ENCODE measurements at places on chromosomes 5 and 9. TPM values are rescaled to one million over a fixed set of nuclear protein-coding genes. Genes with fewer than 3 reads are reported as not detected.
A peak's percentile ranks its signal among the peaks of the same experiment; 100 is the strongest.

DNA sequence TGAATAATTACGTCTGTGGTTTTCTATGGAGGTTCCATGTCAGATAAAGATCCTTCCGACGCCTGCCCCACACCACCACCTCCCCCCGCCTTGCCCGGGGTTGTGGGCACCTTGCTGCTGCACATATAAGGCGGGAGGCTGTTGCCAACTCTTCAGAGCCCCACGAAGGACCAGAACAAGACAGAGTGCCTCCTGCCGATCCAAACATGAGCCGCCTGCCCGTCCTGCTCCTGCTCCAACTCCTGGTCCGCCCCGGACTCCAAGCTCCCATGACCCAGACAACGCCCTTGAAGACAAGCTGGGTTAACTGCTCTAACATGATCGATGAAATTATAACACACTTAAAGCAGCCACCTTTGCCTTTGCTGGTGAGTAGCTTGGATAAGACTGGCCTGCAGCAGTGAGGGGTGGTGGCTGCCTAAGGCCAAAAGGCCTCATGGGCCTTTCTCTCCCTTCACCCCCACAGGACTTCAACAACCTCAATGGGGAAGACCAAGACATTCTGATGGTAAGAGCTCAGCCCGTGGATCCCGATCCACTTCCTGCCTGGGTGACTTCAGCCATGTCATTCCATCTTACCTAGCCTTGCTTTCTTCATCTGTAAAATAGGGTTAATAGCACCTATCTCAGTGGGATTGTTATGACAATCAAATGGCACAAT lies at the start of gene IL3:
Gene IL3, plus strand, starts transcription at position 155 of the 661 bp plus-strand sequence. Its CDS starts 52 bp downstream, at position 207.
- H3K4me1 ChIP-seq: no peaks in the 10 kb centered on the region
- H3K4me3 ChIP-seq: no peak within 1 kb of the TSS
- peak; percentile 34 for DNase-seq
- H3K27me3 ChIP-seq: no peaks in the 10 kb centered on the region
- H3K36me3 ChIP-seq: no peaks in the 10 kb centered on the region
- no peak within 1 kb of the TSS for H3K27ac ChIP-seq

DNA sequence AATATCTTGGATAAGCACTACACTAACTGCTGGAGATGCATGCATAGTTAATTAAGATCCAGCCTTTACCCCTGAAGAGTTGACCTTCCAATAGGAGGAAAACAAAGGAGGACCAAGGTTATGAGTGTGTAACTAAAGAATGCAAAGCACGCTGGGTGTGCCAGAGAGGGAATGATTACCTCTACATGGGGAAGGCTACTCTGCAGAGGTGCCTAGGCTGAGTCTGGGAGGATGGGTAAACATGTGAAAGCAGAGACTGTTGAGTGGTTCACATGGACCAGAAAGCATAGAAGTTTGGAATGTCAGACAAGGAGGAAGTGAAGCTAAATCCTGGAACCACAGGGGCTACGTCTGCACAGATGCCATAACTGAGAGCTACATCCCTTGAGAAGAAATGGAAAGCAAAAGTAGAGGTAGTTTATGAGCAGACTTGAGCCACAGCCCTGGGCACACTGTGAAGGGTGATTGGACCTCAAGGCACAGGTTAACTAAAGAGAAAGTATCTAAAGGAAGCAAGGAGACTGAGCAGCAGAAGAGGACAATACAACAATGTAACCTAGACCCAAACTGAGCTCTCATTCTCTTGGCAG lies 176.2 kb downstream of the DENND1A start:
- H3K4me1 ChIP-seq: peaks cover 2% of the 10 kb centered on the region
- DNase-seq: no peak
- H3K27me3 ChIP-seq: no peaks in the 10 kb centered on the region
- H3K36me3 ChIP-seq: no peaks in the 10 kb centered on the region

DNA sequence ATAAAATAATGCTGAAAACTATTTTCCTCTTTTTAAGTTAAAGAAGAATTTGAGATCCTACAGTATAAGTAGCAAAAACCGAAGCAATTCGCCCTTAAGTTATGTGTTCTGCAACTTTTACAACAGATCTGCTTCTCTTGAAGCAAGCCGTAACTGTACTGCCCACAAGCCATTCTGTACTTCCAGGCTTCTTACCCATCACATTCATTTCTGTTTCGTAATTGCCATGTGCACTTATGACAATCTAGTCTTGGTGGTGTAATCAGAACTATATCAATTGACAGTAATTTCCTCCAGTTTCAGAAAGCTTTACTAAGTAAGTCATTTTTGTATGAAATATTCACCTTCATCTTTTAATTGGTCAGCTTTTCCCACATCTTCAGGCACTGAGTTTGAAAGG lies 13.8 kb downstream of the SGTB start:
- no peaks in the 10 kb centered on the region for H3K27me3 ChIP-seq
- H3K27ac ChIP-seq: no peak overlapping the region
- H3K36me3 ChIP-seq: no peaks in the 10 kb centered on the region
- H3K4me3 ChIP-seq: no peak overlapping the region
- no peak for DNase-seq

DNA sequence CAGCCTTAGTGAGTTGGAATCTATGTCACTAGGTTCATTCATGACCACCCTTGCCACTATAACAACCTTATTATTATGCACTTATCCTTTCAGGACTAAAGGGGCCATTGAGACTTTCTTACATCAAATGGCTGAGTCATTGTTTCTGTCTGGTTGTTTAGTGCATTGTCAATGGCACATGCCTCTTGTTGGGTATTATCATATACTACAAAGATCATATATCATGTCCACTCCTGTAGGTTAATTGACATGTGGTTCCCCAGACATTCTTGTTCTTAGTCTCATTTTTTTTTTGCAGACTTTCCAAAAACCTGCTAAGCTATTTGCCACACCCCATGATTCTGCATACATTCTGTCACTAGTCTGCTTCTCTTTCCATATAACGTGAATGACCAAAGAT lies 66.7 kb upstream of the PRDM9 start:
- no peak overlapping the region for H3K4me3 ChIP-seq

DNA sequence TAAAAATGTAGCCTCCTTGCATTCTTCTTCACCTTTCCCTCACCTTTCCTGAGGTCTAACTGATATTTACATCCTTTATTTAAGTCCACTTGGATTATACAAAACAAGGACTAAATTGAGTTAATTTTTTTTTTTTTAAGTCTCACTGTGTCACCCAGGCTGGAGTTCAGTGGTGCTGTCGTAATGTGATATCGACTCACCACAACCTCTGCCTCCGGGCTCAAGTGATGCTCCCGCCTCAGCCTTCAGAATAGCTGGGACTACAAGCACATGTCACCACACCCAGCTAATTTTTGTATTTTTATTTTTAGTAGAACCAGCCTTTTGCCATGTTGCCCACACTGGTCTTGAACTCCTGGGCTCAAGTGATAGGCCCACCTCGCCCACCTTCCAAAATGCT lies 195.3 kb downstream of the BNC2 start:
- H3K36me3 ChIP-seq: no peaks in the 10 kb centered on the region
- no peaks in the 10 kb centered on the region for H3K27me3 ChIP-seq
- H3K4me1 ChIP-seq: no peaks in the 10 kb centered on the region
- DNase-seq: no peak

- H3K4me3 ChIP-seq: no peak overlapping the region
- no peaks in the 10 kb centered on the region for H3K4me1 ChIP-seq
- H3K36me3 ChIP-seq: no peaks in the 10 kb centered on the region
These were observed 165.2 kb downstream of the FRMD3 start for GRCh38 chr9:83372957-83373356.

The ARAP3 gene
- total RNA-seq: 45.7 TPM

GRCh38 chr5:57780961-57781325 lies 298.3 kb upstream of the ACTBL2 start:
- no peak overlapping the region for H3K27ac ChIP-seq
- no peak overlapping the region for H3K4me3 ChIP-seq
- DNase-seq: no peak
- no peaks in the 10 kb centered on the region for H3K36me3 ChIP-seq
- no peaks in the 10 kb centered on the region for H3K4me1 ChIP-seq
- no peaks in the 10 kb centered on the region for H3K27me3 ChIP-seq

- H3K4me1 ChIP-seq: peaks cover 10% of the 10 kb centered on the region
- no peaks in the 10 kb centered on the region for H3K36me3 ChIP-seq
- H3K27ac ChIP-seq: no peak overlapping the region
- DNase-seq: no peak
These were observed 110.8 kb downstream of the LHFPL2 start for GRCh38 chr5:78537821-78538220.

- no peak overlapping the region for H3K4me3 ChIP-seq
- no peak for DNase-seq
- no peaks in the 10 kb centered on the region for H3K4me1 ChIP-seq
- no peak overlapping the region for H3K27ac ChIP-seq
These were observed 128.3 kb downstream of the GPBP1 start for GRCh38 chr5:57302164-57302563.

GRCh38 chr9:109264877-109265587 lies 55.8 kb downstream of the EPB41L4B start:
- H3K27me3 ChIP-seq: no peaks in the 10 kb centered on the region
- H3K4me1 ChIP-seq: no peaks in the 10 kb centered on the region
- H3K4me3 ChIP-seq: no peak overlapping the region
- H3K36me3 ChIP-seq: no peaks in the 10 kb centered on the region
- H3K27ac ChIP-seq: no peak overlapping the region

DNA sequence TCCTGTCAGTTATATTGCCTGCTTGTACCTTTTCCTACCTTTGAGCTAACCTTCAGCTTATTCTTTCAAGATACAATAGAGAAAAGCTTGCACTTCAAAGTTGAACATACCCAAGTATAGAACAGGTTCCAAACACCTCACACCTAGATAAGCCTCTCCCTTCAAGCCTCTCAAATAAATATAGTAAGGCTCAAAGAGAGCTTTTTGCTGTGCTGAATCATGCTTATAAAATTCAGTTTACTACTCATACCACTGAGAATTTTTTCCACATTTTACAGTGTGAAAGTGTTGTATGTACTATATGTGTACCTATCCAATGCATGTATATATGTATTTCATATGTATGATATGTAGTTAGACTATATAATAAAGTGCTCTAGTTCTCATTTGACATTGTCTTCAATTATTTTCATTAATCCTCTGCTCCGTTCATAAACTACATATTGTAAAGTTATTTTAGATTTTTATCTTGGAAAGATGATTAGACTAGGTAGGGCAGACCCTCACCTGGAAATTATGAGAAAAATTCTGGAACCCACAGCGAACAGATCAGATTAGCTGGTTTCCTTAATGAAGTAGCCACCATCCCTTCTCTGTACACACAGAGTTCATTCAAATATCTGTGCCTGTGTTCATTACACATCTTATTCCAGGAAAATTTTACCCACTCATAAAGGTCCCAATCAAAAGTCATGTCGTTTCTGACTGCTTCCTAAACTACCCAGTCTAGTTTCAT lies 149.2 kb upstream of the RGMB start:
- H3K4me3 ChIP-seq: no peak overlapping the region
- H3K36me3 ChIP-seq: no peaks in the 10 kb centered on the region
- no peak overlapping the region for H3K27ac ChIP-seq
- no peaks in the 10 kb centered on the region for H3K4me1 ChIP-seq
- no peaks in the 10 kb centered on the region for H3K27me3 ChIP-seq

- DNase-seq: no peak
- H3K27ac ChIP-seq: peak overlapping the region; percentile 47
- H3K4me3 ChIP-seq: no peak overlapping the region
- H3K4me1 ChIP-seq: no peaks in the 10 kb centered on the region
- no peaks in the 10 kb centered on the region for H3K27me3 ChIP-seq
These were observed 154.7 kb downstream of the PCSK5 start for GRCh38 chr9:76045221-76045620.

GRCh38 chr9:24333629-24334028 lies 212.1 kb downstream of the IZUMO3 start:
- no peak overlapping the region for H3K27ac ChIP-seq
- DNase-seq: no peak
- no peaks in the 10 kb centered on the region for H3K36me3 ChIP-seq

DNA sequence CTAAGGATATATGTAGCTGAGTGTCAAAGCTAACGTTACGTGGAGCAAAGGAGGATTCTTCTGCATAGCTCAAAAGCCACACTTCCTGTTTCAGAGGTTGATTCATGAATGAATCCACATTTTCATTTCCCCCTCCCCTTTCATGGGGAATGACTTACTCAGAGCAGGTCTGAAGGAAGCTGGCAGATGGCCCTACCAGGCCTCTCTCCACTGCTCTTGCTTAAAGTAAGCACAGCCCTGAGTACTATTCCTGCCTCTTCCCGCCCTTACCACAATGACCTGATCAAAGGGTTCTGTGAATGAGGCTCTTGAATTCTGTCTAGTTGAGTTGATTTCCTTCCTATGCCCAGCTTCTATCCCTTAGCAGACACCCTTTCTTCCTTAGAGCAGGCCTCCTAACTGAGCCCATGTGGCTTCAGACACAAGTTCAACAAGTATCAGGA lies 6.3 kb downstream of the IGIP start:
- no peak overlapping the region for H3K4me3 ChIP-seq
- H3K27ac ChIP-seq: no peak overlapping the region
- no peaks in the 10 kb centered on the region for H3K27me3 ChIP-seq
- H3K36me3 ChIP-seq: no peaks in the 10 kb centered on the region

DNA sequence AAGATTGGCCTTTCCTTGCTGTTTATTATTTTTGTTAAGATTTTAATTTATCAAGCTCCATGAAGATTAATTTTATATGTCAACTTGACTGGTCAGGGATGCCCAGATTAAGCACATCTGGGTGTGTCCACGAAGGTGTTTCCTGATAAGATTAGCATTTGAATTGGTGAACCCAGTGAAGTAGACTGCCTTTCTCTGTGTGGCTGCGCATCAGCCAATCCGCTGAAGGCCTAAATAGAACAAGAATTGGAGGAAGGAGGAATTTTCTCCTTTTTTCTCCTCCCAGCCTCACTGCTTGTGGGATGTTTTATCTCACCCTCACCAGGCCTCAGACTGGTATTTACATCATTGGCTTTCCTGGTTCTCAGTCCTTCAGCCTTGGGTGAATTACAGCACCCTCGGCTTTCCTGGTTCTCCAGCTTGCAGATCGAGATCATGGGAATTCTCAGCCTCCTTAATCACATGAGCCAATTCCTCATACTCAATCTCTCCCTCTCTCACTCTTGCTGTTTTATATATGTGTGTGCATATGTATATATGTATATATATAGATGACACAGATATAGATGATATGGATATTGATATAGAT lies 135.4 kb upstream of the SPEF2 start:
- DNase-seq: no peak
- H3K4me1 ChIP-seq: 0 out of 2 replicates have a peak, but pooled peaks cover 2% of the 10 kb centered on the region
- H3K4me3 ChIP-seq: no peak overlapping the region

GRCh38 chr9:116646661-116647514 lies 40.2 kb upstream of the TRIM32 start:
- no peak for DNase-seq
- H3K4me1 ChIP-seq: no peaks in the 10 kb centered on the region
- H3K27ac ChIP-seq: no peak overlapping the region
- H3K4me3 ChIP-seq: no peak overlapping the region

- DNase-seq: no peak
- H3K36me3 ChIP-seq: no peaks in the 10 kb centered on the region
- H3K4me3 ChIP-seq: no peak overlapping the region
- H3K4me1 ChIP-seq: peaks cover 25% of the 10 kb centered on the region
- H3K27me3 ChIP-seq: no peaks in the 10 kb centered on the region
These were observed 77.8 kb downstream of the ZCCHC7 start for GRCh38 chr9:37198039-37198729.

GRCh38 chr9:16868701-16869100 lies 1.8 kb downstream of the BNC2 start:
- DNase-seq: no peak
- peaks cover 5% of the 10 kb centered on the region for H3K4me1 ChIP-seq
- no peaks in the 10 kb centered on the region for H3K27me3 ChIP-seq
- no peaks in the 10 kb centered on the region for H3K36me3 ChIP-seq

GRCh38 chr9:88090151-88090581 lies 48.1 kb downstream of the SPATA31C2 start:
- H3K4me1 ChIP-seq: no peaks in the 10 kb centered on the region
- H3K36me3 ChIP-seq: no peaks in the 10 kb centered on the region
- no peaks in the 10 kb centered on the region for H3K27me3 ChIP-seq

All from H1 (cell line).